ENCODE measurements at places on chromosomes 3 and 15.
A peak's percentile ranks its signal among the peaks of the same experiment; 100 is the strongest.

DNA sequence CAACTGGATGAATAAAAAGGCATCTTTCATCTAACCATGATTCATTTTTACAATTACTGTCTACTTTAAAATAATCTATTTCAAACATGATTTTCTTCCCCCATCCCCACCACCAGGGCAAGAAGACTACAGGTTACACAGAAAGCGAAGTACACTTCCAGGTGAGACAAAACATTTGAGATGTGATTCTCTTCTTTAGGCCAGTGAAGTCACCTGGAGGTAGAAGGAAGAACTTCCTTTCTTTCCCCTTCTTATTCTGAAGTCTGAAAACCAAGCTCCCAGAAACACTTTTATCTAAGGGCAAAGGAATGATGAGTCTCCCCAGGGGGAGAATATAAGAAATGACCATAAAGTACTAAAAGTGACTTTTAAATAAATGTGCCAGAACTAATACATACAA lies 36.7 kb downstream of the SHQ1 start:
- no peak for DNase-seq

- no peak for DNase-seq
Measured at GRCh38 chr3:149118724-149119123, 10.7 kb upstream of the HPS3 start.

DNA sequence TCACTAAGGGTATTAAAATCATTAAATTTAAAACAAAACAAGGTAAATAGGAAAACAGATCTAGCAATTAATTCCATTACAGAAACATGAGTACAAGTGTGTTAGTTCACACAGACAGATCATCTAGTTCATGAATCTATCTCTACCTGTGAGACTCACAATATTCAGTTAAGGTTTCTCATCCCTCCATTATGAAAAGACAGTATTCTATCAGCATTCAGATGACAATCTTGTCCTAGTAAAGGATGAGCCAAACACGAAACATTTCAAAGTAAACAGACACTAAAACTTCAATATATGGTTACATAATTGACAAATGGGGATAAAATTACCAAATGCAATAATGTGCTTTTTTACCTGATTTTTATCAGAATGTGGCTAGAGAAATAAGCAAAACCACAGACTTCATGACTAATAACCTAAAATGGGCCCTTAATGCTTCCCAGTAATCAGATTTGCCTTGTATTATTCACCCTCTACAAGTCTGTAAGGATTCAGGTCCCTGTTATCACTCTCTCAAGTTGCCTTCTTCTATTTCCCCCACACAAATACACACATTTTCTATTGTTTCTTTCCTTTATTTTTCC lies 126.8 kb downstream of the DLG1 start:
- DNase-seq, result no peak

- DNase-seq, result no peak
Measured at GRCh38 chr15:69854521-69855181, 243.1 kb downstream of the TLE3 start.

GRCh38 chr3:197010556-197011351 lies 18.9 kb downstream of the MELTF start:
- no peak for DNase-seq

DNA sequence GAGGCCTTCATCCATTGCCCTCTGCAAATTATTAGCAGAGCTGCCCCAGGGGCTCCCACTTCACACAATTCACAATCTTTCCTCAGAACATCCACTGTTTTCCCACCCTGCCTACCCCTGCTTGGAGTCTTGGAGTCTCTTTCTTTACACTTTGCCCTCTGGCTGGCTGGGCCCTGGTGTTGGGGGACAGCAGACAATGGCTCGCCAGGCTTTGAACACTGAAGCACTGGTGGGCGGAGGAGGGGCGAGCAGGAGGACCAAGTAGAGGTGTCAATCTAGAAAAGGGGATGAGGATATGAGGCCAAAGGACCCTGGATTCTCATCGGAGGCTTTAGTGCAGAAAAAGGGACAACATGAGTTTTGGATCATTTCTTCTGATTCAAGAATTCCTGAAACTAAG lies 212.0 kb downstream of the NR1D2 start:
- no peak for DNase-seq

- DNase-seq, result no peak
Measured at GRCh38 chr15:66679657-66680108, 22.4 kb upstream of the SMAD6 start.

DNA sequence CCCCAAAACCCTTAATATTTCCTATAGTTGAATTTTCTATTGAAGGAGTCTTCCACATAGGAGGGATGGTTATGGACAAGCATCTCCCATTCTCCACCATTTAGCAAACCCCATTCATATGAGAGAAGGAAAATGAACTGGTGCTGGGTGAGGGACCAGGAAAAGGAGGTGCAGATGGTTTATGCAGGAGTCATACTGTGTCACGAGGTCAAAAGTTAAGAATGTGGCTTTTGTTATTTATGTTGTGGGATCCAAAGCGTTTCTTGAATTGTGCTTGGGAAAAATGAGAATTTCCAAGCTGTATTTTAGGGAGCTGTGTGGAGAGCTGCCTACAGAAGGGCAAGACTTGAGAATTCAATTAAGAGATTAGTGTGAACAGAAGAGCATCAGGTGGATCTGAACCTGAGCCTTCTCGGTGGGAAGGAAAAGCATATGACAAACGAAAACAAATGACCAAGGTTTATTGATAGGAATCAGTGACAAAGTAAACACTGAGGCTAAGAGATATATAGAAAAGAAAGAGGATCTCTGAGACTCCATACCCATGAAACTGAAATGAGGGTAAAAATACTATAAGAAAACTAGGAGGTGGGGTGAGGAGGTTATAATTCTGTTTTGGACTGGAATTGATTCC lies 473.3 kb upstream of the NR2F2 start:
- DNase-seq, result no peak

GRCh38 chr3:171177553-171177952 lies 151.0 kb upstream of the SLC2A2 start:
- no peak for DNase-seq

- no peak for DNase-seq
Measured at GRCh38 chr15:77057685-77058084, 13.2 kb downstream of the TSPAN3 start.

DNA sequence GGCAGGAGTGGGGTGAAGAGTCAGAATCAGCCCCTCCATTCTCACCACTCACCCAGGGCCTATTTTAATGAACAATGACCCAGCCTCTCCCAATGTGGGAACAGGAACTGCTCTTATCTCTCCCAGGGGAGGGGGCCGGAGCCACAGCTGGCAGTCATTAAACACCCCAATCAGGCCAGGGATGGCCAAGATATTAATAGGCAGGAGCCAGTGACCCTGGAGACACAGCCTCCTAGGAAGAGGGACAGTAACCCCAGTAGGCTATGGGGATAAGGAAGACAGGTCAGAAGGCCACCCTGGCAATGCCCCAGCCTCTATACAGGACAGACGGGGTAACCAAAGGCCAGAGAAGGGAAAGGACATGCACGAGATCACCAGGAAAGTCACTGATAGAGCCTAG lies 38.6 kb downstream of the VIPR1 start:
- no peak for DNase-seq

- no peak for DNase-seq
Measured at GRCh38 chr3:156795890-156796481, 30.2 kb upstream of the LEKR1 start.

GRCh38 chr3:5188419-5189221 lies 1.1 kb downstream of the EDEM1 start:
- peak; percentile 63 for DNase-seq

- DNase-seq, result no peak
Measured at GRCh38 chr15:93241696-93242585, 152.9 kb upstream of the RGMA start.

DNA sequence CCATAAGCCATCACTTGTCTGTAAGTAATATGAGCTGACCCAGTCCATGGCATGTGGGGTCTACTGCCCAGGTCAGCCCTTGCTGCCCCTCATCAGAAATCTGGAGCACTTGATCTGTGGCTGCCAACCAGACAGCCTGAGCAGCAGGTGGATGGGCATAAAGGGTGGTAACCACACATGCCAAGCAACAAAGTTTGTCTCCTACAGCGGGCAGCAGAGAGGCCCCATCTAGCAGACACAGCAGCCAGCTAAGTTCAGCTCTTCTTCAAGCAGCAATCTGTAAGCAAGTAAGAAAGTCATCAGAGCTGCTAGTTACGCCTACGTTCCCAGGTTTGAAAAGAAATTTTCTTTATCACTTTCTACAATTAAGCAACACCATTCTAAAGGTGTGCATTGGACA lies 27.9 kb downstream of the CHCHD4 start:
- DNase-seq, result no peak

DNA sequence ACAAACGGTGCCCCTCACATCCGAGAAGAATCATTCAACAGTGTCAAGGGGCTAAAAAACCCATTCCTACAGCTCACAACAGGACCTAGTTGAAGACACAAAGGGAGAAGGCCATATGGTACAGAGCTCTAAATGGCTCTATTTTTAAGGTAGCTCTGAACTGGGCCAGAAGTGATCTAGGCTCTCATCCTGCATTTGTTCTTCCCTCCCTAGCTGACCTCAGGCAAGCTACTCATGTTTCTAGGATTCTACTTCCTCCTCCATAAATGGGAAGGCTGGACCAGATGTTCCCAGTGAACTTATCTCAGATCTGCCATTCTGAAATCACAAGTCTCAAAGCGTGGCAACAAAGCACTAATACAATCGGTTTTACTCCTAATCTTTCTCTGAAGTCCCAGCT lies 62.3 kb downstream of the CPNE4 start:
- DNase-seq, result no peak

DNA sequence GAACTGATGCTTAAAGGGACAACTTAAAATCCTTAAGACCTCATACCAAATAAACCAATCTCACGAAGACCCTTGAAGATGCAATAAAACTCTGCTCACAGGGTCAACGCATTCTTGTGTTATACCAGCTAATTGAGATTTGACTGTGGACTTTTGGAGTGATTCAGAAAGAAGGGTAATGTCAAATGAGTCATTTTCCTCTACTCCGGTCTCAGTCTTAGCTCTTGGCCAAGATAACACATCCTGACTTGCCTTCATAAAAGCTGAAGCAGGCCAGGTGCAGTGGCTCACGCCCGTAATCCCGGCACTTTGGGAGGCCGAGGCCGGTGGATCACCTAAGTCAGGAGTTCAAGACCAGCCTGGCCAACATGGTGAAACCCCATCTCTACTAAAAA lies 3.8 kb downstream of the PKM start:
- DNase-seq, result peak; percentile 42

- DNase-seq, result no peak
Measured at GRCh38 chr3:125302932-125303331, 72.2 kb downstream of the ZNF148 start.

GRCh38 chr3:158847452-158847821 lies 45.6 kb downstream of the MFSD1 start:
- no peak for DNase-seq

- DNase-seq, result no peak
Measured at GRCh38 chr3:126329927-126330725, 27.1 kb downstream of the KLF15 start.

GRCh38 chr3:13745636-13746035 lies 134.2 kb downstream of the WNT7A start:
- no peak for DNase-seq

DNA sequence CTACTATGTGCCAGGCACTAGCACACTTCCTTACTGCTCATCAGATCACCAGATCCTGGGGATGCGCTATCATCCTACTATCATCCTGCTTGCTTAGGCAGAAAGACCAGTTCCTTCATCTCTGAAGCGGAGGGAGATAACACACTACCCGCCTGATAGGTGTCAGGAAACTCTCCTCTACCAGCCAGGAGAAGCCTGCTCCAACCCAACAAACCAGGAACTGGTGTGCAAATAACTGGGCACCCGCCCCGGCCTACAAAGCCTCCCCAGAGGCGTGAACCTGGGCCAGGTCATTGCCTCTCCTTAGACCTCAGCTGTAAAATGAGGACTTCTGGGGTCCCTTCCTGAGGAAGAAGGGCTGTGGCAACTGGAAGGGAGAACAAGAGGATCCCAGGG lies 61.5 kb downstream of the HOMER2 start:
- no peak for DNase-seq

GRCh38 chr15:95658799-95659198 lies 671.7 kb upstream of the NR2F2 start:
- no peak for DNase-seq

DNA sequence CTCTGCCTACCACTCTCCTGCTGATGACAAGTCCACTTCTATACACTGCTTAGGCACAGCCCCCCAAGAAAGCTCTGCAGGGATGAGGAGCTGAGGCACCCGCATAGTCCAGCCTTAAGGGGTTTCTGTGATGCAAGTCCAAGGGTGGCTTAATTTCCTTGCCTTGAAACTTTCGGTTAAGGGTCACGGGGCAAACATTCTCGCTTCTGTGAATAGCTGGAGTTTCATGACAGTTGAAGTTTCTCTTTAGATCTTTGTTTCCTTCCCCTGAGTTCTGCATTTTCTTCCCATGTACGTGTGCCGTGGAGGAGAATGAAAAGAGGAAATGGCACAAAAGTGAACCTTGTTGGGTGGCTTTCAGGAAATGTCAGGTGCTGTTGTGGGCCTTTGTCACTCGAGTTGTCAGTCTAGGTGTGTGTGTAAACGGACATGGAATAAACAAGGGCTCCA lies 7.0 kb downstream of the GPR160 start:
- DNase-seq, result no peak

GRCh38 chr3:3196148-3196861 lies 16.8 kb upstream of the CRBN start:
- DNase-seq, result no peak

GRCh38 chr3:32952369-32953077 lies 1.1 kb downstream of the CCR4 start:
- DNase-seq, result no peak

DNA sequence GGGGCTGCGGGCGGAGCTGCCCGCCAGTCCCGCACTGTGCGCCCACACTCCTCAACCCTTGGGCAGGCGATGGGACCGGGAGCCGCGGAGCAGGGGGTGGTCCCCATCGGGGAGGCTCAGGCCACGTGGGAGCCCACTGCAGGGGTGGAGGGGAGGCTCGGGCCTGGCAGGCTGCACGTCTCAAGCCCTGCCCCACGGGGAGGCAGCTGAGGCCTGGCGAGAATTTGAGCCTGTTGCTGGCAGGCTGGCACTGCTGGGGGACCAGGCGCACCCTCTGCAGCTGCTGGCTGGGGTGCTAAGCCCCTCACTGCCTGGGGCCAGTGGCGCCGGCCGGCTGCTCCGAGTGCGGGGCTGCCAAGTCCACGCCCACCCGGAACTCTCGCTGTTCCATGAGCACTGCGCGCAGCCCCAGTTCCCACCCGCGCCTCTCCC lies 34.3 kb downstream of the NKIRAS1 start:
- DNase-seq, result no peak

DNA sequence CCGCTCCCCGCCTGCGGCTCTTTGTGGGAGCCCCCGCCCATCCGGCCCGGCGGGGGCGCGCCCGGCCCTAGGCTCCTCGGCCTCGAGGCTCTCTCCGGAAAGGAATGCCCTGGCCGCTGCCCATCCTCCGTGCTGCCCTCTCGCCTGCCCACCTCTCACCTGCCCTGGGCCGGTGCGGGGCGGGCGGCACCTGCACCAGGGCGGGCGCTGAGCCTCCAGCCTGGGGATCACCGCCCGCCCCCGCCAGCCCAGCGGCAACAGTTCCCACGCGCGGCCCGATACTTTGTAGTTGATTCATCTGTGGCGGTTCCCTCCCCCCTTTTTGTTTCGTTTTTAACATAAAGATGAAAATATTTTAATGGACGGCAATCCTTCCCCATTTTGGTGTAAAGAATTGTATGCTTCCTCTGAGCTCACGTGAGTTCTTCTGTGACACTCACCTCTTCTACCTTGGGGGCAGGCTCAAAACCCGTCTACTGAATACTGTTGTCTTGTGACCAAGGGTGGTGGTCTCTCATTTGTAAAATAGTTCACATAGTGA lies 1.9 kb downstream of the KLF13 start:
- peak; percentile 77 for DNase-seq

All from activated CD8-positive, alpha-beta T cell treated with anti-CD3 and anti-CD28 coated beads, Interleukin-2, amount 10 ng/mL, durations not matched to agents 7 days and 5 days (primary cell).